Mucosa of descending colon (tissue), 3 donors: ENCODE measurements at places on chromosomes 6 and 20. TPM values are rescaled to one million over a fixed set of nuclear protein-coding genes. Genes with fewer than 3 reads are reported as not detected.

TFEB gene
- 35.2 TPM for total RNA-seq

- DNase-seq: no peak
These were observed 20.1 kb downstream of the HECA start for GRCh38 chr6:139154881-139155547.

F13A1 gene
- total RNA-seq: 11.8 TPM

DNA sequence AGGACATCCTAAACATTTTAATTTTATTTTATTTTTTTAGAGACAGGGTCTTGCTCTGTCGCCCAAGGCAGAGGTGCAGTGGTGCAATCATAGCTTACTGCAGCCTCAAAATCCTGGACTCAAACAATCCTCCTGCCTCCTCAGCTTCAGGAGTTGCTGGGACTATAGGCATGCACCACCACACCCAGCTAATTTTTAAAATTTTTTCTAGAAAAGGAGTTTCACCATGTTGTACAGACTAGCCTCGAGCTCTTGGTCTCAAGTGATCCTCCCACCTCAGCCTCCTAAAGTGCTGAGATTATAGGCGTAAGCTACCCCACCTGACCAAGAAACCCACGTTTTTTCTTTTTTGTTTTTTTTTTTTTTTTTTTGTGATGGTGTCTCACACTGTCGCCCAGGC lies 33.3 kb downstream of the BAK1 start:
- no peak for DNase-seq

SEL1L2 gene
- not detected for total RNA-seq

- DNase-seq: no peak
These were observed 46.0 kb downstream of the HUS1B start for GRCh38 chr6:610882-611281.

KHDRBS2 gene
- total RNA-seq: 1.1 TPM

GRCh38 chr20:53708129-53708968 lies 114.7 kb upstream of the ZNF217 start:
- no peak for DNase-seq

GRCh38 chr6:47655719-47656595 lies 42.4 kb upstream of the ADGRF4 start:
- peak; percentile 54 for DNase-seq

GRCh38 chr6:130602151-130602770 lies 224.9 kb upstream of the SMLR1 start:
- no peak for DNase-seq

SCGN gene
- 6.4 TPM for total RNA-seq

DNA sequence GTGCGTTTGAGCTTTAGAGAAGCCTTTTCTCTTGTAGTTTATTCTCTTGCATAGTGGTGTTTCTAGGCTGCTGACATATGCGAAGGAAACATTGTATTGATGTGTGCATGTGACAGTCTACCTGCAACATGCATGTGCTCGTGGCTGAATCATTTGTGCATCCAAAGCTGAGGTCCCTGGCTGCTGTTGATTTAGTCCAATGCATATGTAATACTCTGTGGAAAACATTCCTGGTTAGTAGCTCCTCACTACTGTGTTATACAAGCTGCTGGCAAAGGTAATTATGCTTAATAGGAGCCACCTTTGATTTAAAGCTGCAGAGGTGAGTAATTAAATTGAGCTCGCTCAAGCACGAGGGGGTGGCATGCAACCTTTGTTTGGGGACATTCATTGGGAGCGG lies 24.5 kb downstream of the TSHZ2 start:
- no peak for DNase-seq

DNA sequence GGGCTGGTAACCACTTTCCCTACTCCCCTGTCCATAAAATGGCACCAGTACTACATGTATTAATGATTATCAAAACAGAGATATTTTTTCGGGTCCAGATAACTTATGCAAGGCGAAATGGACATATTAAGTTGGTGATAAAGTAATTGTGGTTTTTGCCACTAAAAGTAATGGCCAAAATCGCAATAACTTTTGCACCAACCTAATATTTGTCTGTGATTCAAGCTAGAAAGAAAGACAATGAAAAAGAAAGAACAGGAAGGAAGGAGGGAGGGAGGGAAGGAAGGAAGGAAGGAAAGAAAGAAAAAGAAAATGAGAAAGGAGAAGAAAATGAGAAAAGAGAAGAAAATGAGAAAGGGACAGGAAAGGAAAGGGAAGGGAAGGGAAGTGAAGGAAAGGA lies 922.9 kb downstream of the TBC1D32 start:
- no peak for DNase-seq

ASCC3 gene
- 24.6 TPM for total RNA-seq
